ENCODE measurements at places on chromosomes 3 and 15. TPM values are rescaled to one million over a fixed set of nuclear protein-coding genes. Genes with fewer than 3 reads are reported as not detected.
A peak's percentile ranks its signal among the peaks of the same experiment; 100 is the strongest.

DNA sequence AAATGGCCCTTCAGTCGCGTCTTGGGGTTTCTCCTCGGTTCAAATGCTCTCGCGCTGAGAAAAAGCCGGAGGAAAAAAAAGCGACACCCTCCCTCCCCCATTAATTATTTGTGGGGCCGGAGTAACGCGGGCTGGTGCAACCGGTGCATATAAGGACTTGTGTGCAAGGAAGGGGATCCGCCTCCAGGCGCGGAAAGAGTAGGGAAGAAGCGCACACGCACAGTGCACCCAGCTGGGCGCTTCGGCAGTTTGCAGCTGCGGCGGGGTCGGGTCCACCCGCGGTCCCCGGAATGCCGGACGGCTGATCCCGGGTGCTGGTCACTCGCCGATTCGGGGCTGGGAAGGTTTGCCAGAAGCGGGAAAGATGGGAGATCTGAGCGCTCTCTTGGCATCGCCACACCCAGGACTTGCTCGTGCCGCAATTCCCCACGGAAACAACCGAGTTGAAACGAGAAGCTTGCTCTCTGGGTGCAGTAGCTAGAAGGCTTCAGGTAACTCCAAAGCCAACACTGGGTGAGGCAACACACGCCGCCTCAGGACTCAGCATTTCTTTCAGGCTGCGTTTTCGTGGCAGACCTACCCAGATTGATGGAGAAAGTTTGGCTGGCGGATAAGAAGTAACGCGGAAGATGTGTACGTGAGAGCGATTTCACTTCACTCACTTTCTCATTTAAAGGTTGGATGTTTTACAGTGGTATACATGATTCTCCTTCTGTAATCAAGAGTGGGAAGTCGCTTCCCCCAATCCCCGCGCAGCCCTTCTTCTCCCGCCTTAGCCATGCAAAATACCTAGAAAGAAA lies 720 bp upstream of the TNIK start:
- H3K4me1 ChIP-seq = peaks cover 33% of the 10 kb centered on the region
- no peaks in the 10 kb centered on the region for H3K27me3 ChIP-seq
- H3K36me3 ChIP-seq = peaks cover 7% of the 10 kb centered on the region
- peak overlapping the region; percentile 82 for H3K27ac ChIP-seq
- H3K4me3 ChIP-seq = peak overlapping the region; percentile 95
- peak; percentile 57 for DNase-seq

- peaks cover 44% of the 10 kb centered on the region for H3K4me1 ChIP-seq
- H3K36me3 ChIP-seq = no peaks in the 10 kb centered on the region
- no peaks in the 10 kb centered on the region for H3K27me3 ChIP-seq
- H3K27ac ChIP-seq = peak overlapping the region; percentile 58
These were observed 117.3 kb upstream of the PLXND1 start for GRCh38 chr3:129723558-129724324.

DNA sequence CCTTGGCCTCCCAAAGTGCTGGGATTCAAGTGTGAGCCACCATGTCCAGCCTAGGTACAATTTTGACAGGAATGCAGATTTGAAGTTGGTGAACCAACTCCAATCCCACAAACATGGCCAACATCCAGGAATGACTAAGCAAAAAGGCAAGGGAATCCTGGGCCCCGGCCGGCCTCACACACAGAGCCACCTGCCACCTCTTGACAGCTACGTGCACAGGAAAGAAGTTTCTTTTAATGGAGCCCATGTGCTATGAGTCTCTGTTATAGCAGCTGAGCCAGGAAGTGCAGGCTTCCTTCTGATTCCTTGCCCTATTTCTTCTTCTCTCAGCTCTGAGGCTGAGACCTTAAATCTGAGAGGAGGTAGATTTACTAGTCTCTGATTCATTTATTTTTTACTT lies 8.8 kb downstream of the TMEM40 start:
- H3K4me1 ChIP-seq = peaks cover 2% of the 10 kb centered on the region
- DNase-seq = no peak
- no peak overlapping the region for H3K27ac ChIP-seq
- no peak overlapping the region for H3K4me3 ChIP-seq
- no peaks in the 10 kb centered on the region for H3K36me3 ChIP-seq
- no peaks in the 10 kb centered on the region for H3K27me3 ChIP-seq

- H3K4me1 ChIP-seq = peaks cover 10% of the 10 kb centered on the region
- no peak overlapping the region for H3K27ac ChIP-seq
- H3K36me3 ChIP-seq = no peaks in the 10 kb centered on the region
- no peaks in the 10 kb centered on the region for H3K27me3 ChIP-seq
- DNase-seq = no peak
- H3K4me3 ChIP-seq = no peak overlapping the region
These were observed 21.2 kb downstream of the ATP11B start for GRCh38 chr3:182814419-182815062.

DNA sequence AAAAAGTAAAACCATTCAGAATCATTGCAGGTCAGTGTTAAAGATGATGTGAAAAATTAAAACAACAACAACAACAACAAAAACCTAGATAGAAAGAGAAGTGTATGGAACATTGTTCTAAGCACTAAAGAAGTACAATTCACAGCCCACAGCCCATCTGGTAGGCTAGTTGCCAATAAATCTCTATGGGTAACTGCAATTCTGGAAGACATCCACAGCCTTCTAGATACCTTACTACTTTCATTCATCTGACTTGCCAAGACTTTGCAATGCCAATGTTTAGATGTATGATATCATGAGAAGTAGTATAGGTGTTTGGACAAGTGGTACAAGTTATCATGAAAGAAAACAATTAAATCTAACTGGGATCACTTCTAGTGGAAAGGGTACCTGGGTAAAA lies 198.6 kb downstream of the VGLL3 start:
- H3K36me3 ChIP-seq = no peaks in the 10 kb centered on the region
- H3K27ac ChIP-seq = no peak overlapping the region
- H3K4me3 ChIP-seq = no peak overlapping the region
- no peak for DNase-seq
- no peaks in the 10 kb centered on the region for H3K27me3 ChIP-seq
- peaks cover 9% of the 10 kb centered on the region for H3K4me1 ChIP-seq

GRCh38 chr3:54932606-54933005 lies 4.7 kb upstream of the LRTM1 start:
- peaks cover 15% of the 10 kb centered on the region for H3K4me1 ChIP-seq
- no peak overlapping the region for H3K4me3 ChIP-seq
- no peaks in the 10 kb centered on the region for H3K36me3 ChIP-seq
- H3K27me3 ChIP-seq = no peaks in the 10 kb centered on the region
- no peak for DNase-seq
- H3K27ac ChIP-seq = no peak overlapping the region

- no peak overlapping the region for H3K4me3 ChIP-seq
- H3K27ac ChIP-seq = no peak overlapping the region
- H3K27me3 ChIP-seq = no peaks in the 10 kb centered on the region
- no peak for DNase-seq
These were observed 386.7 kb downstream of the UNC13C start for GRCh38 chr15:54364961-54365360.

The PPP2R3A gene
- total RNA-seq = 12.9 TPM

The MGA gene
- total RNA-seq = 36.9 TPM

The AQP9 gene
- not detected for total RNA-seq

The ADGRG7 gene
- total RNA-seq = not detected

The ACTC1 gene
- 11.4 TPM for total RNA-seq

The GADL1 gene
- total RNA-seq = 0.18 TPM

The MME gene
- total RNA-seq = 23.7 TPM
